ENCODE measurements at places on chromosomes 3 and 15. TPM values are rescaled to one million over a fixed set of nuclear protein-coding genes. Genes with fewer than 3 reads are reported as not detected.

The B3GNT5 gene
- 1.3 TPM for total RNA-seq

DNA sequence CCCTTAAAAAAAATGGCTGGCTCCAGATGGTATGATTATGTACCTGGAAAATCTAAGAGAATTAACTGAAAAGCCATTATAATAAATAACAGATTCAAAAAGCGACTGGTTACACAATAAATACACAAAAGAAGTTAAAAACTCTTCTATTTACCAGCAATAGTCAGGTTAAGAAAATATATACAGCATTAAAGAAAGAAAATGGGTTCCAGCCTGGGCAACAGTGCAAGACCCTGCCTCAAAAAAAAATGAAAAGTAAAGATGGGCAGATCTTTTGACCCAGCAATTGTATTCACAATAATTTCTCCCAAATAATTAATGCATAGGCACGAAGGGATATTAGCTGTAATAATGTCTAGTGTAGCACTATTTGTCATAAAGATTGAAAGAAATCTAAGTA, 8.7 kb downstream of the TBC1D5 start:
- no peak overlapping the region for H3K27ac ChIP-seq
- H3K36me3 ChIP-seq = peaks cover 46% of the 10 kb centered on the region
- no peak for DNase-seq
- peaks cover 41% of the 10 kb centered on the region for H3K4me1 ChIP-seq
- no peaks in the 10 kb centered on the region for H3K27me3 ChIP-seq

- peaks cover 19% of the 10 kb centered on the region for H3K27me3 ChIP-seq
- no peak overlapping the region for H3K27ac ChIP-seq
- no peak overlapping the region for H3K4me3 ChIP-seq
- H3K4me1 ChIP-seq = no peaks in the 10 kb centered on the region
These were observed 71.8 kb downstream of the CEMIP start for GRCh38 chr15:80850941-80851451.

DNA sequence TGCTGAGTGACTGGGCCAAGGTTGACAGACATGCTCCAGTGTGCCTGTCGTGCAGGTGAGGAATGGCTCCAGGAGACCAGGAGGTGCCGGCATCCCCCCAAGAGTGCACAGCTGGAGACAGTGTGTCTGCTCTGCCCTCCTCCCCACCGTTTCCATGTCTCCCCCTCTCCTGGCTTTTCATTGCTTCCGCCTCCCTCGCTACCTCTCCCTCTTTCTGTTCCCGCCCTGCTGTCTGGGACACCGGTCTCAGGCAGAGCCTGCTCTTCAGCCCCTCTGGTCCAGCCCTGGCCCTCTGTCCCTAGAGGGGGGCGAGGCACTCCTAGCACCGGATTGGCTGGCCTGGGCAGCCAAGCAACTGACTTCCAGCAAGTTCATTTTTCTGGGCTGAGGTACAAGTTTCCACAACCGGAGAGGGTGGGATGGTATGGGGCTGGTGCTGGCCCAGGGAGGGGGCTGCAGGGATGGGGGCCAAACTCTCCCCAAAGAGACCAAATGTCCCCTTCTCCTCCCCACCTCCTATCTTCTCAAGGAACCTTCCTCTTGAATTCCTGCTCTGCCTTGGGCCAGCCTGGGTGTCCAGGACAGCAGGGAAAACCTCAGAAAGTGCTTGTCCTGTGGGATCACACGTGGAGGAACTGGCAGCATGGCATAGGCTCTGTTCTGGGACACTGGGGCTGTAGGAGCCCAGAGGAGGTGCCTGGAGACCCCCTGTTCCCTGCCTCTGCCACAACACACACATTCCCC, 32.6 kb downstream of the PRKCD start:
- H3K36me3 ChIP-seq = peaks cover 7% of the 10 kb centered on the region
- H3K4me1 ChIP-seq = peaks cover 18% of the 10 kb centered on the region
- no peak overlapping the region for H3K4me3 ChIP-seq
- no peak overlapping the region for H3K27ac ChIP-seq

The LRRC31 gene
- total RNA-seq = not detected

The ANKRD34C gene
- not detected for total RNA-seq

DNA sequence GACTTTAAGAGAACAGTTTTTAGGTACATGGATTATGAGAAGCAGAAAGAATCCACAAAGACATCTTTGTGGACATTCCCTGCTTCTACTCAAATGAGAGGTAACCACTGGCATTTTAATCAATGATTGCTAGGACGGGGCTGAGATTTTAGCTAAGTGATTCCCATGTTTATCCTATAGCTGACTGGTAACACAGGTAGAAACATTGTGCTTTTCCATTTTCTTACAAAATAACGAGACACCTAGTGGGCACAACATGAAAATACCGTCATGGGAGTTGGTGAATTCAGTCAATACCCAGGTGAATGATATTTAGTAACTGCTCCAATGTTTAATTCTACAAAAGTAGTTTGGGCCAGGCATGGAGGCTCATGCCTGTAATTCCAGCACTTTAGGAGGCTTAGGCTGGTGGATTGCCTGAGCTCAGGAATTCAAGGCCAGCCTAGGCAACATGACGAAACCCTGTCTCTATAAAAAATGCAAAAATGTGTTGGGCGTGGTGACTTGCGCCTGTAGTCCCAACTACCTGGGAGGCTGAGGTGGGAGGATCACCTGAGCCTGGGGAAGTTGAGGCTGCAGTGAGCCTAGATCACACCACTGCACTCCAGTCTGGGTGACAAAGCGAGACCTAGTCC, 37.2 kb upstream of the DENND4A start:
- H3K36me3 ChIP-seq = peaks cover 1% of the 10 kb centered on the region
- no peak for DNase-seq
- peak overlapping the region; percentile 20 for H3K4me3 ChIP-seq
- peak overlapping the region; percentile 77 for H3K27ac ChIP-seq

GRCh38 chr3:197289726-197290125, 8.7 kb downstream of the DLG1 start:
- H3K27ac ChIP-seq = no peak overlapping the region
- H3K4me3 ChIP-seq = no peak overlapping the region
- DNase-seq = no peak
- peaks cover 28% of the 10 kb centered on the region for H3K4me1 ChIP-seq

The CYP11A1 gene
- 0.55 TPM for total RNA-seq

DNA sequence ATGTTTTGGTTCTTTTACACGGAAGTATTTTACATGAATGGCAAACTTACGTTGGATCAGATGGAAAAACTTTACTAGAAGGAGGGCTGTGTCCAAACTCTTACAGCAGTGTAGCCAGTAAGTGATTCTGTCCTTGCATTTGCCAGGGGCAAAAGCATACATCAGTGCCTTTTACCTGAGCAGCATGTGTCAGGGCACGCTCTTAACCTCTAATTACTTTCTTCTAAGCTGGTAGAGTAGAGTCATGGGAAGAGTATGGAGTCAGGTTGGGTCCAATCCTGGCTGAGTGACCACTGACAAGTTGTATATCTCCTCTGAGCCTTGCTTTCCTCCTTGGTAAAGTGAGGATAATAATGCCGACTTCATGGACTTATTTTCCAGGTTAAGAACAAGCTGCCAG, 47.1 kb downstream of the RYR3 start:
- no peaks in the 10 kb centered on the region for H3K4me1 ChIP-seq
- no peaks in the 10 kb centered on the region for H3K36me3 ChIP-seq
- H3K27ac ChIP-seq = no peak overlapping the region
- no peaks in the 10 kb centered on the region for H3K27me3 ChIP-seq
- H3K4me3 ChIP-seq = no peak overlapping the region

DNA sequence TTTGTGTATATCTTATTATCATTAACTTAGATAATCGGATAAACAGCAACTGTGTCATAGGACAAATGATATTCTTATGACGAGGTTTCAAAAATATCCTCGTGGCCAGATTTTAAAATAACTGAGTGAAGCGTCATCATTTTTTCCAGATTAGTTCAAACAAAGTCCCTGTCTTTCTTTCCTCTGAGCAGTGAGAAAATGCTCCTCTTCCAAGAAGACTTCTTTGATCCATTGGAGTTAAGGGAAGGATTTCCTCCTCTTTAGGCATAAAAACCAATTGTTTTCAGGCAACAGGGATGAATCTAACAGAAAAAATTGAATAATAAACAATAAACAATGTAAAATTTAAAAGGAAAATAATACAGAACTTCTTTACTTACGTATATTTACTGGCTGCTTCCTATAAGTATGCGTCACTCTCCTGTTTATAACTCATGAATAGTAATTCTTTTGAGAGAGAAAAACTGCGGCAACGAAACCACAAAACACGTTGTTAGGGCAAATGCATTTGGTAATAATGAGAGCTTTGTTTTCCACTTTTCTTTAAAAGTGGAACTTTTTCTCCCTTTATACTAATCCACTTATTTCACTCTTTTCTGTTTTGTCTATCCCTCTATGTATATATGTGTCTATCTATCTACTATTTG, 419.4 kb upstream of the ONECUT1 start:
- no peak overlapping the region for H3K4me3 ChIP-seq
- no peaks in the 10 kb centered on the region for H3K4me1 ChIP-seq
- H3K27ac ChIP-seq = no peak overlapping the region
- H3K36me3 ChIP-seq = no peaks in the 10 kb centered on the region
- H3K27me3 ChIP-seq = no peaks in the 10 kb centered on the region

GRCh38 chr3:180615954-180616353, 14.0 kb downstream of the TTC14 start:
- no peak overlapping the region for H3K4me3 ChIP-seq
- no peak for DNase-seq

DNA sequence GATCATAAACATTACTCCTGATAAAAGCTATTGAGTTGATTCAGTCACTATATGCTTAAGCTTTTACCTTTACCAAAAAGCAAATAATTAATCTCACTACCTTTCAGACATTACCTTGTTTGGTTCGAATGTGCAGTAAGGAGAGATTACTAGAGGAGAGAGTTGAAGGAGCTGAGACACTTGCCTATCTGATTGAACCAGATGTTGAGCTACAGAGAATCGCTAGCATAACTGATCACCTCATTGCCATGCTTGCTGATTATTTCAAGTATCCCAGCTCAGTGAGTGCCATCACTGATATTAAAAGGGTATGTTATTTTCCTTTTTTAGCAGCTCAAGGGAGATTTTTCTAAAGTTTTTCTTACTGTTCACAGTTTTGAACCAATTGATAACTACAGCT, 54.6 kb downstream of the ARMC8 start:
- H3K27me3 ChIP-seq = no peaks in the 10 kb centered on the region
- peaks cover 43% of the 10 kb centered on the region for H3K36me3 ChIP-seq
- no peak for DNase-seq
- no peak overlapping the region for H3K27ac ChIP-seq
- H3K4me3 ChIP-seq = no peak overlapping the region
- peaks cover 4% of the 10 kb centered on the region for H3K4me1 ChIP-seq

The LRRN1 gene
- total RNA-seq = 0.21 TPM

- H3K27me3 ChIP-seq = no peaks in the 10 kb centered on the region
- peaks cover 53% of the 10 kb centered on the region for H3K4me1 ChIP-seq
- peaks cover 8% of the 10 kb centered on the region for H3K36me3 ChIP-seq
These were observed 1.0 kb downstream of the SNX1 start for GRCh38 chr15:64096668-64097384.

The ACOX2 gene
- total RNA-seq = not detected

DNA sequence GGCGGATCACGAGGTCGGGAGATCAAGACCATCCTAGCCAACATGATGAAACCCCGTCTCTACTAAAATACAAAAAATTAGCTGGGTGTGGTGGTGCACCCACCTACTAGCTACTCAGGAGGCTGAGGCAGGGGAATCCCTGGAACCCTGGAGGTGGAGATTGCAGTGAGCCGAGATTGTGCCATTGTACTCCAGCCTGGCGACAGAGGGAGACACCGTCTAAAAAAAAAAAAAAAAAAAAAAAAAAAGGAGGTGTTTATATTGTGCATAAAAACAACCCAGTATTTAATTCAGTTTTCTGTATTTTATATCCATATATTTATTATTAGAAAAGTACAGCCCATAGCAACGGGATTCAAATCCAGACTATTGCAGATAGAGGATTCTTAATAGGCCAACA, 129.1 kb upstream of the SOX2 start:
- no peak overlapping the region for H3K4me3 ChIP-seq
- H3K4me1 ChIP-seq = no peaks in the 10 kb centered on the region
- DNase-seq = no peak
- no peaks in the 10 kb centered on the region for H3K36me3 ChIP-seq

The ARPIN gene
- not detected for total RNA-seq

- H3K27ac ChIP-seq = no peak overlapping the region
- H3K4me1 ChIP-seq = no peaks in the 10 kb centered on the region
- no peak for DNase-seq
- H3K36me3 ChIP-seq = no peaks in the 10 kb centered on the region
- H3K27me3 ChIP-seq = no peaks in the 10 kb centered on the region
These were observed 51.1 kb downstream of the GTF2E1 start for GRCh38 chr3:120793601-120794000.

DNA sequence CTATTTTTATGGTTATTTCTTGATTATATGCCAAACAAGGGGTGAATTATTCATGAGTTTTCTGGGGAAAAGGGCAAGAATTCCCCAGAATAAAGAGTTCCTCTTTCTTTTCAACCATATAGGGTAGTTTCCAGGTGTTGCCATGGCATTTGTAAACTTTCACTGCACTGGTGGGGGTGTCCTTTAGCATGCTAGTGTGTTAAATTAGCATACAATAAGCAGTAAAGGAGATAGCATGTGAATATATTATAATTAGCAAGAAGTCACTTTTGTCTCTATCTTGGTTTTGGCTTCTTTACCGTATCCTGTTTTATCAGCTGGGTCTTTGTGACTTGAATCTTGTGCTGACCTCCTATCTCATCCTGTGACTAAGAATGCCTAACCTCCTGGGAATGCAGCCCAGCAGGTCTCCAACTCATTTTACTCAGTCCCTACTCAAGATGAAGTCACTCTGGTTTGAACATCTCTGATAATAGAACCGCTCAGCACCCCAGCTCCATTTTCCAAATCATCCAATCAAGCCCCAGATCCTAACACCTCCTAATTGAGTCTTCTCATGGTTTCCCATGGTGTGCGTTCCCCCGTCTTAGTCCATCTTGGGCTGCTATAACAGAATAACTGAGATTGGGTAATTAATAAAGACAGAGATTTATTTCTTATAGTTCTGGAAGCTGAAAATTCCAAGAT, 3.4 kb upstream of the SELENOT start:
- H3K36me3 ChIP-seq = peaks cover 21% of the 10 kb centered on the region
- no peak for DNase-seq
- H3K4me3 ChIP-seq = no peak overlapping the region
- H3K27me3 ChIP-seq = no peaks in the 10 kb centered on the region
- H3K4me1 ChIP-seq = peaks cover 36% of the 10 kb centered on the region

DNA sequence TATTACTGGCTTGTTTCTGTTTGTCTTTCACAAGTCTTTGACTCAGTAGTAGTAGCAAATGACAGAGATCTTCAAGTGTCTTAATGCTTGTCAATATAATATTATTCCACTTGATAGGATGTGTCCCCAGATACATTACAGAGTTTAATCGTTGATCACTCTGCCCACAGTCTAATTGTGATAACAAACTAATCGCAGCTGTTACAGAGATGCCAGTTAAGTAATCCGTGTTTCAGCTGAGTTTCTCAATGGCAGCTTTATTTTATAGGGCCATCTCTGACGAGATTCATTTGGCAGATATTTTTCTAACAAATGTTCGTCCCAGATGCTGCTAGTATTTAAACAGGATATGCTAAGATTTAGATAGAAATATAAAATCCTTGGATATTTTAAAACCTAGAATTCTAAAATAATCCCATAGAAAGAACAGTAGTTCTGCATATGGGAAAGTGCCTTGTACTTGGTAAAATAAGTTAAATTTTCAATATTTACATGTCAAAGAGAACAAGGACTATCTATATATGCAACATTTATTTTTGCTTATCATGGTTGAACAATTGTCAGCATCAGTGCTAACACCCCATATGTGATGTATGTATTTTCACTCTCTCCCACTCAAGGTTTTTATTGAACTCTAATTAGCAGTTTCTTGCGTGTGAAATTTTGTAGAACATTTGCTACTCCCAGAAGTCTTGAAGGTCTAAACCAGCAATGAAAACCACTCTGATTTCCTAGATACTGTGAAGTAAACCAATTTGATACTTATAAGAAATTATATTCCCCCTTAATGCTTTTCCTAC, 185.5 kb downstream of the MBNL1 start:
- no peaks in the 10 kb centered on the region for H3K27me3 ChIP-seq
- no peak for DNase-seq
- H3K36me3 ChIP-seq = peaks cover 44% of the 10 kb centered on the region
- H3K4me3 ChIP-seq = no peak overlapping the region
- H3K27ac ChIP-seq = no peak overlapping the region
